ENCODE measurements at places on chromosomes 1 and 21. TPM values are rescaled to one million over a fixed set of nuclear protein-coding genes. Genes with fewer than 3 reads are reported as not detected.

FALEC gene
- polyA plus RNA-seq: 1.1 TPM

OR2M4 gene
- 0.01 TPM for polyA plus RNA-seq

CASQ2 gene
- not detected for polyA plus RNA-seq

VANGL1 gene
- polyA plus RNA-seq: 0.35 TPM

MEGF6 gene
- 60.8 TPM for polyA plus RNA-seq

ENO1 gene
- polyA plus RNA-seq: 153 TPM

KCNK1 gene
- polyA plus RNA-seq: not detected

OR2L8 gene
- polyA plus RNA-seq: 0.20 TPM

GLRX2 gene
- 2.7 TPM for polyA plus RNA-seq

LAPTM5 gene
- polyA plus RNA-seq: 1,519 TPM

FCMR gene
- 931 TPM for polyA plus RNA-seq

TRABD2B gene
- not detected for polyA plus RNA-seq

RAB4A gene
- 14.7 TPM for polyA plus RNA-seq

SLC45A1 gene
- 0.64 TPM for polyA plus RNA-seq

UTS2 gene
- polyA plus RNA-seq: not detected

CELF3 gene
- polyA plus RNA-seq: not detected

B3GALT5 gene
- polyA plus RNA-seq: not detected

EPS8L3 gene
- not detected for polyA plus RNA-seq

SHE gene
- 0.01 TPM for polyA plus RNA-seq

CFH gene
- polyA plus RNA-seq: 0.07 TPM

LCE1C gene
- polyA plus RNA-seq: not detected

COL11A1 gene
- not detected for polyA plus RNA-seq

WDR64 gene
- polyA plus RNA-seq: 0.13 TPM

RIIAD1 gene
- not detected for polyA plus RNA-seq

CLCA4 gene
- polyA plus RNA-seq: not detected

CRYBG2 gene
- 5.3 TPM for polyA plus RNA-seq

BCL10 gene
- polyA plus RNA-seq: 26.2 TPM

GPR161 gene
- polyA plus RNA-seq: 0.07 TPM

AMPD1 gene
- polyA plus RNA-seq: 0.04 TPM

ELAVL4 gene
- polyA plus RNA-seq: not detected

ATP1A2 gene
- polyA plus RNA-seq: not detected

BCL2L15 gene
- 1.1 TPM for polyA plus RNA-seq

OLIG2 gene
- not detected for polyA plus RNA-seq

LGR6 gene
- 0.28 TPM for polyA plus RNA-seq

Data from B cell (primary cell).